ENCODE measurements at places on chromosomes 16 and 17.

GRCh38 chr16:66057057-66057456, 309.4 kb upstream of the CDH5 start:
- DNase-seq, result no peak

DNA sequence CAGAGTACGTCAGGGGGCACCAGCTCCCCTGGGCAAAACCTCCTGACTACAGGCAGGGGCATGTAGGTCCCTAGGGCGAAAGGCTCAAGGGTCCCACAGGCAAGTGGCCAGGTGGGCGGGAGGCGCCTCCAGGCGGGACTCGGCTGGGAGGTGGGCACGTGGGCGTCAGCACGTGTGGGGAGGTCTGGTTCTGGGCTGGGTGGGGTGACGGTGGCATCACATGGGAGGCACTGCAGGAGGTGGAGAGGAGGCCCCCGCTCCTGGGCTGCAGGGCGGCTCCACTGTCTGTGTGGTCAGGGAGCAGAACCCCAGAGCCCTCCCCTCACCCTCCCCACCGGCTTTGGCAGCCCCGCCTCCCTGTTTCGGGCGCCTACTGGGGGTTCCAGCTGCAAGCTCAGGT, 52.7 kb downstream of the ACTG1 start:
- no peak for DNase-seq

DNA sequence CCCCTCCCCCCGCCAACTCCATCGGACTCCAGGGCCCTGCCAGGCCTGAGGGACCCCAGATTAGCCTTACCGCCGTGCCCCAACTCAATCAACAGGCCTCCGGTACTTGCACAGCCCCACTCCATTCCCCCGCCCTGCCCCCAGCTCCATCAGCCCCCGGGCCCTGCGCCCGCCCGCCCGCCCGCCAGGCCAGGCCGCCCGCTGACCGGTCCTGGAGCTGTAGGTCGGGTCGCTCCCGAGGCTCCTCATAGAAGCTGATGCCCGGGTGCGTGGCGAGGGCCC, 308 bp downstream of the GTF3C1 start:
- DNase-seq, result no peak

GRCh38 chr16:72963533-72964315, 84.2 kb downstream of the ZFHX3 start:
- DNase-seq, result no peak

GRCh38 chr17:7328009-7328408, 1.1 kb downstream of the NEURL4 start:
- no peak for DNase-seq

DNA sequence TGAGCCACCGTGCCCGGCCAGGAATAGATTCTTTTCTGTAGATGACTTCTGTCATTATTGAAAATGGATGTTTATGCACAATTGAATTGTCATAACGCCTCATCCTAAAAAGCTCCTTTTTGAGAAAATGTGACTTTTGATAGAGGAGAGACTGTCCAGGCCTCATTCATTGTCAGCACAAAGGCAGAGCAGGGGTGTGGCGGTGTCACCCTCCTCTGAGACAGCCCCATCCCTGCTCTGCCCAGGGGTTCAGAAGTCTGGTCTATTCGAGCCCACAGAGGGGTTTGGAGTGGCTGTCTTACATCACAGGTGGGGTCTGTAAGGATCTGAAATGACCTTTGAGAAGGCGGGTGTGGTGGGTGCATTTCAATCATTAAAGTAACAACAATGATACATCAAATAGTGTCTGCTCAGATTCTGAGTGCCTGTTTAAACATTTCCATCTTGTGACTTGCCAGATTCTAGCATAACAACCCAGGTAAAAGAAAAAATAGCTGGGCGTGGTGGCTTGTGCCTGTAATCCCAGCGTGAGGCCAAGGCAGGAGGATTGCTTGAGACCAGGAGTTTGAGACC, 161.0 kb downstream of the SEC14L1 start:
- DNase-seq, result no peak

GRCh38 chr17:69067274-69068047, 6.7 kb upstream of the ABCA9 start:
- peak; percentile 32 for DNase-seq

GRCh38 chr16:8055761-8056160, 534.5 kb downstream of the TMEM114 start:
- no peak for DNase-seq

DNA sequence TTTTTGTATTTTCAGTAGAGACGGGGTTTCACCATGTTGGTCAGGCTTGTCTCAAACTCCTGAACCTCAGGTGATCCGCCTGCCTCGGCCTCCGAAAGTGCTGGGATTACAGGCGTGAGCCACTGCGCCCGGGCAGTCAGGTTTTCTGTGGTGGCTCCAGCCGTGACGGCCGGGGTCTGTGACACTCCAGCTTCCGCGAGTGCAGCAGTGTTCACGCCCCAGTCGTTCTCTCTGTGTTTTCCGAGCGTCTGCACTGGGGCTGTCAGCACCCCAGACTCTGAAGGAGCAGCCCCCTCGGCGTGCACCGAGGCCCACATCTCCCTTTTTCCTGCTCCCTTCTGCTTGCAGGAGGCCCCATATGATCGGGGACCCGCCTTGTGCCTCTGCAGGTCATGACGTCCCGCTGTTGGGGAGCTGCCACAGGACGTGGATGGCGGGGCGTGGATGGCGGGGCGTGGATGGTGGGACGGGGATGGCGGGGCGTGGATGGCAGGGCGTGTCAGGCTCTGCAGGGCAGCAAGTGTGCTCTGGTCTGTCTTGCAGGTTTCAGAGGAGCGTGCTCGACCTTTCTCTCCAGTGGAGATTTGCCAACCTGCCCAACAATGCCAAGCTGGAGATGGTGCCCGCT, 5.7 kb downstream of the ASPSCR1 start:
- no peak for DNase-seq

GRCh38 chr16:15906439-15906838, 18.0 kb upstream of the CEP20 start:
- no peak for DNase-seq

GRCh38 chr17:82692268-82692667, 6.2 kb downstream of the RAB40B start:
- DNase-seq, result no peak

GRCh38 chr17:69728816-69729215, 314.3 kb downstream of the MAP2K6 start:
- no peak for DNase-seq

- DNase-seq, result no peak
Observed at GRCh38 chr17:7651665-7652387, 1.1 kb downstream of the ATP1B2 start.

- DNase-seq, result no peak
Observed at GRCh38 chr17:6710317-6710716, 2.9 kb downstream of the SLC13A5 start.

- DNase-seq, result no peak
Observed at GRCh38 chr16:4839942-4840341, 7.1 kb downstream of the GLYR1 start.

DNA sequence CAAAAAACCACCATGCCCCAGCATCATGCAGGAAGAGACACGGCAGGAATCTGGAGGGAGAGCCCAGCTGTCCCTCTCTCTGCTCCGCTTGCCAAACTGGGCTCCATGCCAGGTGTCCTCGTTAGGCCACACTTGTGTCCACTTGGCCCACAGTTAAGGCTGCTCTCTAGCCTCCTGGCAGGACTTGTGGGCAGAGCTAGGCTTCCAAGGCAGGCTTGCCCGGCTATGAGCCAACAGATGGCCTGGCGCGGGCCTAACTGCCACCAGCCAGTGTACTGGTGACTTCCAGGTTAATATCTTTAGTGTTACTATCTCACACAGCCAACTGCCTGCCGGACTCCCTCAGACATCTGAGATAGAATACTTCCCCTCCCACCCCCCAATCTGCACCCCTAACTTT, 10.6 kb downstream of the ATP6V0D1 start:
- peak; percentile 96 for DNase-seq

- DNase-seq, result no peak
Observed at GRCh38 chr16:3171855-3172593, 16.0 kb upstream of the OR1F1 start.

DNA sequence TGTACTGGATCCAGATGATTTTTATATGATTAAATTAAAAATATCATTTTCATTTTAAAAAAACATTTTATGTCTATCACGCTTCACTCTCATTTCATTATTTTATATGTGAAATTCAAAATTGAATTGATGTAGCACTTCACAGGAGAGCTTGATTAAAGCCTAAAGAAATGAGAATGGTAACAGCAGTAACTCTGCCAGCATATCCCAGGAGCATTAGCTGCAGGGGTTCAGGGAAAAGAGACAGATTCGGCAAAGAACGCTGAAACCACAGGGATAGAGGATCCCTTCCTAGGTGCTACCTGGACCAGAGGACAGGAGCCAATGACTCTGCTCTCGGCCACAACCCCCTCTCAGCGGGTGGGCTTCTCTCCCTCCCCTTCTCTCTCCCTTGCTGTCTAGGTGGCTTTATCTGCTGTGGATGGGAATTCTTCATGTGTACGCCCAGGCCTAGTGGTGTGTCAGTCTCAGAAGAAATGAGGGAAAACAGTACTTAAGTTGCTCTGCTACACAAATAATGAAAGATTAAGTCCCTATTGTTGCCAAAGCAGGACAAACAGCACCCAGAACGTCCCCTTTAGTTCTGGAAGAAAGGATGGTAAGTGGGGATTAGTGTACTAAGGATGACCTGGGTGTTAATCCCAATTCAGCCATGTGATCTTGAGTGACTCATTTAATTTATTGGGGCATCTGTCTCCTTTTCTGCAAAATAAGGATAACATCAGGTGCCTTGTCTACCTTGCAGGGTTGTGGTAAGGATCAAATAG, 123.3 kb downstream of the CDK5R1 start:
- DNase-seq, result no peak

DNA sequence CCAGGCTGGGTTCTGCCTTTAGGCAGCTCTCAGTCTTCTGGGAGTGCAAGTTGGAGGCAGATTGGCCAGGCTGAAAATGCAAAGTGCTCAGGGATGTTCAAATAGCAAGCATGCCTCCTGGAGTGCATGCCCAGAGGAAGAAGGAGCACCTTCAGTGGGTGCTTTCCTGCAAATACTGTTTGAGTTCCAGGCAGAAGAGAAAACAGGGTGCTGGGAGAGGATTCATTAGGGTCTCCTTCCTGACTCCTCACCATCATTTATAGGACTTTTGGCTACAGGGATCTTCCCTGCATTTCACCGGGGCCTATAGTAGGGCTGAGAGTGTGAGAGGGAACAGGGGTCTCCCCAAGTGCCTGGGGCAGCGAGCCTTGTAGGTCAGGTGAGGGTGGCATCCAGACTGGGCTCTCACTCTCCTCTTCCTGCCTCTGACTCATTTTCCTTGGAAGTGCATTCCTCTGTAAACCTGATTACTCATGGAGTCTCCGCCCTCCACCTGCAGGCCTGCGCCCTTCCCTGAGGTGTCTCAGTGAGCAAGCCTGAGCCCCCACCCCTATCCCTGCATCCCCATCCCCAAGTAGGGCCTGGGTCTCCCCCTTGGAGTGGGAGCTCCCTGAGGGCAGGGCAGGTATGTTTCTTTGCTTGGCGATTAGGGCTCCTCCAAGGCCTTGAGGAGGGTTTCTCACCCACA, 17.1 kb upstream of the TNS4 start:
- no peak for DNase-seq

DNA sequence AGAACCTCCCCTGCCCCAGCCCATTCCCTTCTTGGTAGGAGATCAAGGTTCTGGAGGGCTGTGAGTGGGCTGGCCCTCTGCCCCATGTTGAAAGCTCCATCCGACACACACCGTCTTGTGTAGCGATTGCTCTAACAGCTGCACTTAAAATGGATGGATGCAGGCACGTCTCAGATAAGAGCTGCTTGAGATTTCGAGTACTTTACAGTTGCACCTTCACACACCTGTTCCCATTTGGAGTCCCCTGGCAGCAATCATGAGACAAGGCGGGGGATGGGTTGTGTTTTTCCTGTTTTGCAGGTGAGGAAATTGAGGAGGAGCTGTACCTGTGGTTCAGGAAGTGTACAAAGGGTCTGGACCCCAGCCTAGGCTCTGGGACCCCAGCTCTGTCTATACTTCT, 25.6 kb upstream of the TAC4 start:
- no peak for DNase-seq

All from globus pallidus (tissue), 1 donor.